Hematopoietic multipotent progenitor cell treated with erythropoietin and hydrocortisone succinate and interleukin-3 and kit ligand, for 6 days (in vitro differentiated cells): ENCODE measurements at places on chromosomes 3 and 15.

DNA sequence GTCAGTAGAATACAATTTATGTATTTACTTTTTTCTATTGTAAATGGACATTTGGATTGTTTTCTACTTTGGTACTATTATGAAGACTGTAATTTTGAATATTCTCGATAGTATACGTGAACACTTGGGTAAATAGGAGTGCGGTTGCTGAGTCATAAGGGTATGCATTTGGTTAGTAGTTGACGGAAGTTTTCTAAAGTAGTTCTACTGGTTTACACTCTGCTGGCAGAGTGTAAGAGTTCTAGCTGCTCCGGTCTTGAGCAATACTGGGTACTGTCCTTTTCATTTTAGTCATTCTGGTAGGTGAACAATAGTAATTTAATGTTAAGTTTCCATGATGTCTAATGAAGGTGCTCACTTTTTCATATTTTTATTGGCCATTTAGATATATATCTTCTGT, 70.0 kb downstream of the MEF2A start:
- DNase-seq = no peak

DNA sequence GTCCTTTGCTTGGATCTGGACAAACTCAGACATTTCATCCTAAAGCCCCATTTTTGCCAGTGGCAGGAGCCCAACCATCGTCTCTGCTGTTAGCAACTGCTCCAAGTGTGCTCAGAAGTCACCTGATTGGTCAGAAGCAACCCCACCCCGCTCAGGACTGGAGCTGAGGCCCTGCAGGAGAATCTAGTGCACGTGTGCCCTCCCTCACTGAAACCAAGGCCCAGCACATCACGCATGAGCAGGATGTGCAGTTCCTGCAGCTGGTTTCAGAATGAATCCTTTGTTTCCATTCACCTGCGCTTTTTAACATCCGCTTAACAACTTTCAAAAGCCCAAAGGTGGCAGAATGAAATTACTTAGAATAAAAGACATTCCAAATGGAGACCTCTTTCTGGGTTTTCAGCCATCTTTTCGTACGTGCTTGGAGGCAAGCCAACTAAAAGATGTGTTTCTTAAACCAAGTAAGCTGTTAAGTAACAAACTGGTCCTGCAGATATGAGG, 81.2 kb downstream of the SRGAP3 start:
- no peak for DNase-seq

GRCh38 chr3:107421170-107421792, 44.0 kb downstream of the CCDC54 start:
- peak; percentile 88 for DNase-seq

GRCh38 chr3:58630076-58630709, 36.4 kb downstream of the FAM3D start:
- peak; percentile 71 for DNase-seq

GRCh38 chr3:142244056-142244455, 18.7 kb upstream of the GK5 start:
- DNase-seq = no peak

GRCh38 chr3:67386451-67386850, 268.0 kb downstream of the SUCLG2 start:
- DNase-seq = no peak

- DNase-seq = no peak
These were observed 79.8 kb downstream of the CRTC3 start for GRCh38 chr15:90609242-90610180.

GRCh38 chr3:83649692-83650091, 1309.1 kb upstream of the CADM2 start:
- DNase-seq = no peak

DNA sequence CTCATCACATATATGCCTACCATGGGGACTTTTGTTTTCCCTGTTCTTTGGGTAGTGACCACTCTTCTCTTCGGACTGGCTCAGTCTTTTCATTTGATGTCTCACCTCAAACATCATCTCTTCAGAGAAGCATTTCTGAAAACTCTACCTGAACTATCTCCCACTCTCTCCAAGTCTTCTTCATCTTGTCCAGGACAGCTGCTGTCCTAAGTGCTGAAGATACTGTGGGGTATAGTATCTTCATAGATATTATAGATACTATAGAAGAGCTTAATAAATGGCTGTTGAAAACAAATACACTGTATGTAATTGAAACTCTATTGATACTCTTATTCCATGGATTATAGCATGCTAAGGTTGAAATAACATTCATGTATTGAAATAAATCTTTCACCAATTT, 672.3 kb downstream of the CADM2 start:
- no peak for DNase-seq

- DNase-seq = peak; percentile 66
These were observed 55.3 kb downstream of the SLC28A2 start for GRCh38 chr15:45307230-45307924.

DNA sequence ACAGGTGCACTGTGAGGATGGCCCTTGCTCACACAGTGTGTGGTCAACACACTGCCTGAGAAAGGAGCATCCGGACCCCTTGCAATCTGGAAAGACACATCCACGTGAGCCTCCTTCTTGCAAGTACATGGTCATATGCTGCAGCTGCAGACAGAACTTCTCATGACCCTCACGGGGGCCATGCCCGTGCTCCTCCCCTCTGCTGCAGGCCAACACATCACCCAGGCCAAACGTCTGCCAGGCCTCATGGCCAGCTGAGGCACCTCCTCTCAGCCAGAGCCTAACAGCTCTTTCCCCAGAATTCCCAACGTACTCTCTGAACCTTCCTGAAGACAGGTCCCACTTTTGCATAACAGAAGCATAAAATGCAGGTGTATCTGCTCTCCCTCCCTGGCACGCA, 25.3 kb downstream of the SLC41A3 start:
- DNase-seq = no peak

DNA sequence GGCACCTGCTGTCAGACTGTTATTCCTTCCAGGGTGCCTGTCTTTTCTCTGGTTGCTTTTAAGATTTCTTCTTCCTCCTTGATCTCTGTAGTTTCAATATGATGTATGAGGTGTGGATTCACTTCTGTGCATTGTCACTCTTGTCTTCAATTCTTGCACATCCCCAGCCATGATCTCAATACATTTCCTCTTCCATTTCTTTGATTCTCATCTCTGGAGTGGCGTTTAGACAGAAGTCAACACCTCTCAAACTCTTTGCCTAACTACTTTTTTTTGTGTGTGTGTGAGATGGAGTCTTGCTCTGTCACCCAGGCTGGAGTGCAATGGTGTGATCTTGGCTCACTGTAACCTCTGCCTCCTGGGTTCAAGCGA, 224.4 kb upstream of the LYSMD4 start:
- no peak for DNase-seq

DNA sequence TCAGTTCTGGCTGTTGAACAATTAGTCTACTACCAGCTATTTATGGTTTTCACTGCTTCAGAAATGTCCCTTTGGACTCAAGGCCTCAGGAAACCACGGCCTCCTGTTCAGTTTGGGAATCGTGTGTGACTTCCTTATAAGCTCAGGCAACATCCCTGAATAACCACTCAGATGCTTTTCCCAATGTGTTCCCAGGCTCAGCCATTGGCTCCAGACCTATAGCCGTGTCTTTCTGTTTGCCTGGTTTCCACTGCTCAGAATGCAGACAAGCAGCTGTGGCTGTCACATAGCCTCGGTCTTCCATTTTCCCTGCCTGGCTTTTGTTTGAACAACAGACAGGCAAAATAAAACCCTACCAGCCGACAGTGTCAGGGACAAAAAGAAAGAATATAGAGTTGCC, 63.2 kb upstream of the ATP2B2 start:
- no peak for DNase-seq

GRCh38 chr15:67812241-67812644, 13.1 kb upstream of the SKOR1 start:
- DNase-seq = no peak

DNA sequence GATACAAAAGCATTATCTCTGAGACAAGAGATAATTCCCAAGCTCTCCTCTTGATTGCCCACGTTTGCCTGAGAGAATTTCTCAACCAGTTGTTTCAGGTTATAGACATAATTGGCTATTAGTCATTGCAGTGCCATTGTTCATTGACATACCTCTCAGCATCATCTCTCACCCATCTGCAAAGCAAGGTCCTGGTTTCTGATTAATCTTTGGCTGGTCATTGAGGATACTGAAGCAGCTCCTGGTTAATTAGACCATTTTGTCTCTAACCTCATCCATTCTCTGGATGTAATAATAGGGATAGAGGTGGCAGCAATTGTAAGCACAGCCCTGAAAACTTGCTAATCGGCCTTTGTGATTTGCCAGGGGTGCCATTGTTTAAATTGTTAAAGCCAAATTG, 104.2 kb downstream of the CNTN6 start:
- no peak for DNase-seq

DNA sequence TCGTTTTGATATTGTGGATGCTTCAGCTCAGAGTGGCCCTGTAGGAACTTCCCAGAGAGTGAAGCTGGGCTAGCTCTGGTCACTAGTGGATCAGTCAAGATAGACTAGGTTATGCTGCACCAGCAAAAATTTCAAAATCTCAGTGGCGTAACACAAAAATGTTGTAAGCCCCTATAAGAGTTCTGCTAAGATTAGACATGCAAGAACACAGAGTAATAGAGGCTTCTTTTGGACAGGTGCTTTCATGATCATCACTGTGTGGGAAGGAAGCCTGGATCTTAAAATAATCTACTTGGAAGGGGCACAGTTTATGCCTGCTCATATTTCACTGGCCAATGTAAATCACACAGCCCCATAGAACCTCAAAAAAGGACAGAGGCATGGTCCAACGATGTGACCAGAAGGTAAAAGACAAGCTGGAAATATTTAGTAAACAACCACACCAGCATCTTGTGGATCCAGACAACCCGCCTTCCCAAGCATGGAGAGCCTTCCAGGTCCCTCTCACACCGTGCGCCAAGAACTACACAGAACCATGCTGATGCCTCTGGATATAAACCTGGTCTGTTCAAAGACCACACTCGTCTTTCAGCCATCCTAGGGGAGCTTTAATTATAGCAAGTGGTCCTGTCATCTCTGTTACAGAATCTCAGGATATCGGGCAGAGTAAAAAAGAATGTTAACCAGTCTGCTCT, 554.3 kb downstream of the EPHB1 start:
- DNase-seq = peak; percentile 35

DNA sequence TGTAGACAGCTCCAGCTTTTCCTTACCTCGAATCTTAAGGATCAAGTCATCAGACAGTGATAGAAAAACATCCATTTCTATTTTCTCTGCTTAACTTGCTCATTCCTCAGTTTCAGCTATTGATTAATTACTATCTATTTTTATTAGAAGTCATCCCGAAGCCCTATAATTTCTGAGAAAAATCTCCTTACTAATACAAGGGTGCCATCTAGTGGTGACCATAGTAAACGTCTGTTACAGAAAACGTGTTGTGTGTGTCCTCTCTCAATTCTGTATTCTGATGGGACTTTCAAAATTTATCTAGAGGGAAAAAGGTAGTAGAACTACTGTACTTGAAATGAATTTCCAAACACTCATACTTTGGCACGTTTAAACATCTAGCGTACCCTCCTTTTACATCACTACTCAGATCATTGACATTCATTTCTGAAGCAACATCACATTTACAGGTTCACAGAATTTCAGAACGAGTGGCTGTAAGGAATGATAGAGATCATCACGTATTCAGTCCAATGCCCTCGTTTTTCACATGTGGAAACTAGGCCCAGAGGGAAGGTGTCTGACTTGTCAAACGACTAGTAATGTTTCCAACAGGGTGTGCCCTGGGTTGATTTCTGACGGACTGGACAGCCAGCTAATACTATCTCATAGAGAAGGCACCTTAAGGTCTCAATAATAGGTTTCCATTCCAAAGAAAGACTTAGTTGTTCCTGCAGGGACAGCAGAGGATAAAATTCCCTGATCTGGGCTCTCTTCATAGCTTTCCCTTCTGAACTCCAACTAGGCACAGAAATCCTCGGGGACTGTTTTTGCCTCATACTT, 25.6 kb downstream of the HACD2 start:
- peak; percentile 91 for DNase-seq

DNA sequence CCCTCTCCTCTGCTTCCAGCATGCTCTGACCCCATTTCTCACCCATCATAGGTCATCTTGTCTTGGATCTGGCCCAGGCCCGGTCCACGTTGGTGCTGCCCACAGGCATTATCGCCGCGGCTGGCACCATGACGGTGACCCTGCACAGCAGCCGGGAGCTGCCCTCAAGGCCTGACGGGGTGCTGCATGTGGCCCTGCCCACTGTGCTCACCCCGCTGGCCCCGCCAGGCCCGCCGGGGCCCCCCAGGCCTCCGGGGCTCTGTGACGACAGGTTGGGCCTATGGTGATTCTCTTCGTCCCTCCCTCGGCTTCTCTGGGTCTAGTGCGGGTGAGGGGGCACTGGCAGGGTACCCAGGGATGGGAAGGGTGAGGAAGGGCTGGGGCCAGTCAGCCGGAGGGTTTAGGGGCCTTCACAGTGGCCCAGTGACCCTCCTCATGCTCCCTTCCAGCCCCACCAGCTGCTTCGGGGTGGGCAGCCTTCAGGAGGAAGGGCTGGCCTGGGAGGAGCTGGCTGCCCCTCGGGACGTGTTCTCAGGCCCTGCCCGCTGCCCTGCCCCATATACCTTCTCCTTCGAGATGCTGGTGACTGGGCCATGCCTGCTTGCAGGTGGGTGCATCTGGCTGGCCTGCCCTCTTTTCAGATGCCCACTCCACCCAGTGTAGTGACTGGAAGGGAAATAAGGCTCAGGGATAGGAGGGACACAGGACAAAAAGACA, 3.9 kb downstream of the VWA5B2 start:
- no peak for DNase-seq

GRCh38 chr15:85760531-85761371, 34.0 kb downstream of the KLHL25 start:
- DNase-seq = peak; percentile 22

DNA sequence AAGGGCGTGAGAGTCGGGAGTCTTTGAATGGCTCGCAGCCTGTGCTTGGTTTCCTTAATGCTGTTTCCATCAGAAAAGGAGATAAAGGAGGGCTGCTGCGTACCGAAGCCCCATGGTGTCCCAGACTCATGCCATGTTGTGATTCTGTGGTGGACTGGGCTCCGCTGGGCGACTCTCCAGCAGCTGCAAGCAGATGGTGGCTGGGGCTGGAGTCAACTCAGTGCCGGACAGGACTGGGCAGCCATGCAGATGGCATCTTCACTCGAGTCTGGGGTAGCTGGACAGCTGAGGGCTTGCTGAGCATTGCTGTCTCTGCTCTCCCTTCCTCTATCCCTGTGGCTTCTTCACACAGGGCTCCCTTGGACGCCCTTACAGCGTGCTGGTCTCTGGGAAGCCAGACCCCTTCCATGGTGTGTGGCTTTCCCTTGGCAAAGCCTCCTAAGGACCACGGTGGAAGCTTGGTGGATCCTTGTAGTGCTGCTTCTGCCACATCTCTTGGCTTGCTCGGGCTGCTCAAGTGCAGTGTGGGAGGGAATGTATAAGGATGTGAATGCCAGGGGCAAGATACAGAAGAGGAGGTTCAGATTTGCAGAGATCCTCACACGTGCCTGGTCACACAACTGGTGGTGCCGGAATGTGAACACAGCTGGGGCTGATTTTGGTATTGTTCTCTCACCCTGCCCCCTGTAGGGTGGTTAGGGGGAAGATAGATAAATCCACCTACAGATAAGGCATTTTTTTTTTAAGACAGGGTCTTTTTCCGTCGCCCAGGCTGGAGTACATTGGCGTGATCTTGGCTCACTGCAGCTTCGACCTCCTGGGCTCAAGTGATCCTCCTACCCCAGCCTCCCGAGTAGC, 9.0 kb downstream of the NIPA1 start:
- DNase-seq = no peak
